Smooth muscle cell of the pulmonary artery (primary cell): ENCODE measurements at places on chromosomes 16 and 17. TPM values are rescaled to one million over a fixed set of nuclear protein-coding genes. Genes with fewer than 3 reads are reported as not detected.

CDH11 gene
- total RNA-seq = 572 and 880 TPM in 2 replicates

CHD3 gene
- total RNA-seq = 152 and 164 TPM in 2 replicates

SLC6A2 gene
- not detected in 2 replicates for total RNA-seq

TUBB3 gene
- 245 and 308 TPM in 2 replicates for total RNA-seq

KRTAP9-2 gene
- total RNA-seq = not detected in 2 replicates

BRICD5 gene
- 1.2 and 2.2 TPM in 2 replicates for total RNA-seq

TBC1D3I gene
- total RNA-seq = 0.07 and 0.78 TPM in 2 replicates

FNDC8 gene
- total RNA-seq = not detected in 2 replicates

CNTNAP4 gene
- total RNA-seq = under 0.01 TPM in 1 of 2 replicates, not detected in the other

ADCY7 gene
- total RNA-seq = 63.6 and 131 TPM in 2 replicates

HBQ1 gene
- not detected in 2 replicates for total RNA-seq

RAB11FIP4 gene
- 0.23 and 0.46 TPM in 2 replicates for total RNA-seq

KIF2B gene
- total RNA-seq = not detected in 2 replicates

NLE1 gene
- 14.6 and 19.9 TPM in 2 replicates for total RNA-seq

RAB37 gene
- total RNA-seq = 0.33 and 0.36 TPM in 2 replicates

GNAO1 gene
- 0.17 and 0.52 TPM in 2 replicates for total RNA-seq

ATP6V0C gene
- total RNA-seq = 19.5 and 34.5 TPM in 2 replicates

ABCA3 gene
- total RNA-seq = 13.0 and 16.0 TPM in 2 replicates

TBC1D3C gene
- 0.39 TPM in 1 of 2 replicates, not detected in the other for total RNA-seq

HCRT gene
- total RNA-seq = not detected in 2 replicates

ZSCAN10 gene
- total RNA-seq = not detected in 2 replicates

PCYT2 gene
- total RNA-seq = 29.5 and 50.7 TPM in 2 replicates

TMEM235 gene
- total RNA-seq = not detected in 2 replicates

MPV17L gene
- 0.78 and 2.1 TPM in 2 replicates for total RNA-seq

CSNK1D gene
- 55.1 and 77.7 TPM in 2 replicates for total RNA-seq

AANAT gene
- total RNA-seq = not detected in 2 replicates

TEKT5 gene
- 0.07 and 0.13 TPM in 2 replicates for total RNA-seq

CCDC40 gene
- 1.8 and 1.9 TPM in 2 replicates for total RNA-seq

CTRB2 gene
- not detected in 2 replicates for total RNA-seq

ADAP2 gene
- total RNA-seq = 2.6 and 3.3 TPM in 2 replicates

KLHL10 gene
- 0.20 and 0.26 TPM in 2 replicates for total RNA-seq

ESRP2 gene
- 0.07 TPM in 2 replicates for total RNA-seq

CRYBA1 gene
- total RNA-seq = not detected in 2 replicates

C17orf107 gene
- 6.4 and 9.9 TPM in 2 replicates for total RNA-seq

SMIM36 gene
- not detected in 2 replicates for total RNA-seq

PRR35 gene
- not detected in 2 replicates for total RNA-seq

SPN gene
- total RNA-seq = not detected in 2 replicates

RNF157 gene
- 0.07 and 0.30 TPM in 2 replicates for total RNA-seq

TLCD1 gene
- total RNA-seq = 3.6 and 6.1 TPM in 2 replicates

GPR179 gene
- 0.07 and 0.10 TPM in 2 replicates for total RNA-seq

MIS12 gene
- 10.5 and 12.1 TPM in 2 replicates for total RNA-seq

NPW gene
- total RNA-seq = 0.85 and 1.0 TPM in 2 replicates

USP43 gene
- total RNA-seq = not detected in 2 replicates

TOX3 gene
- total RNA-seq = not detected in 2 replicates

C17orf78 gene
- total RNA-seq = not detected in 2 replicates
